ENCODE measurements at places on chromosomes 5 and 9.

DNA sequence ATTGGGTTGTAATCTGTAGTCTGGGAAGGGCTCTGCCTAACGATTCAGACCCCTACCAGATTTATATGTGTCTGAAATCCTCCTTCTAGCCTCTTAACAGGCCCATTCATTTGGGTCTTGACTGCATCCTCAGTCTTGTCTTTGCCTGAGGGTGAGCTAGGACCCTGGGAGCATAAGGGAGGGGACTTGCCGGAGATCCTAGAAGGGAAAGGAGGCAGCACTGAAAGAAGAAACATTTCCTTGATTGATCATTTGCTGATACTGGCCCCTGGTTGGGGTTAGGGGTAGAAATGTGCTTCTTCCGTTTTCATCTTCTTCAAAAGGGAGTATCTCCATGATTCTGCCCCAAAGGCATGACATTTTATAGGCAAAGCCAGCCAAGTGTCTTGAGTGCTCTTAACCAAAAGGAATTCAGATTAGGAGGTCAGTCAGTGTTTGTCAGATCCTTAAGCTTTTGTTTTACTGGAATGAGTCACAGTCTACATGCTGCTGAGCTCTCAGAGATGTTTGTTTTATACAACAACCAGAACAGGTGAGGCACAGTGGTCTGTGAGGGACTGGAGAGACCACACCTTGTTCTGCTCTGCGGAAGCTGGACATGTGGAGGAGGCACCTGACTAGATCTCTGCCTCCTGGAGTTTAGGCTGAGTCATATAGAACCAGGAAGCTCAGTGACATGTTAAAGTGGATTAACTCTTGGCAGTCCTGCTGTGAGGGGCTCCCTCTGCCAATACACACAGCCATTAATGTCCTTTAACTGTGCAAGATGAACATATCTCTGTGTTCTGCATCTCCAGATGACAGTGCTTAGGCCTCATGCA, 37.7 kb downstream of the PCDHAC2 start:
- no peak for DNase-seq

- DNase-seq = no peak
Observed at GRCh38 chr5:167348251-167348926, 943.1 kb upstream of the WWC1 start.

DNA sequence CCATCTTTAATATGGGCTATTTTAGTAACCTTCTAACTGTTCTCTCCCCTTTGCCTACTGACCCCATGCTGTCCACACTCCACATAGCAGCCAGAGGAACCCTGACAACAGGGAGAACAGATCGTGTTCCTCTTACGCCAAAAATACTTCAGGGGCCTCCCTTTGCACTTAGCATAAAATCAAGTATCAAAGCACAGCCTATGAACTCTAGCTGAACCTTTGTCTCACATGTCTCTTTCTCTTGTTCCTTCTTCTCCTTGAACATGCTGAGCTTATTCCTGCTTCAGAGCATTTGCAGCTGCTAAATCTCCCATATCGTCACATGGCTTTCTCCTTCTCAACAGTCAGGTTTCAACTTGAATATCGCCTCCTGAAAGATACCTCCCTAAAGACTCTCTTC, 698.8 kb upstream of the C9orf72 start:
- DNase-seq = no peak

DNA sequence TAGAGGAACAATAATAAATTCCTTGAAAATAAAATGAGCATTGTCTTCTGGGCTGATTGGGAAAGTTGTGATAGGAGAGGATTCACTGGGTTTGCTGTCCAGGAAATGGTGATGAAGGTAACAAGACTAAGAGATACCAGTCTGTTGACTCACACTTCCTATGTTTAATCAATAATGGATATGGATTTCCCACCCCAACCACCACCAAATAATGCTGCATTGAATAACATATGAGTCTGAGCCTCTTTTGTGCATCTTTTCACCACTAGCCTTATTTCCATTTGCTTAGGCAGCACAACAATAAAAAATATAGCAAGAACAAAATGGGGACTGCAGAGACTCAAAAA, 120.2 kb upstream of the NFIB start:
- DNase-seq = no peak

GRCh38 chr5:135032999-135033861, 798 bp downstream of the PITX1 start:
- DNase-seq = no peak

DNA sequence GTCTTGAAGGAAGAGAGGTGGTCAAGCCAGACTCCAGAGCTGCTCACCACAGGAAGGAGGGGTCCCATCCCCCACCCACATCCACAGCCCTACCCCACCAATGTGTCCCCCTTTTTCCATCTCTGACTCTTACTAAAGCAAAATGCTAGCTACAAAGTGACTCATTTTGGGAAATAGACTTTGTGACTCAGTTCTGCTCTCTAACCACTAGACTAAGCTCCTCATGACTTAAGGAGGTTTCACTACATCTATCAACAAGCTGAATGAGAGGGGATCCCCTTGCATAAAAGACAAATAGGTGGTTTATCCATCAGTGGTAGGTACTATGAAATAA, 35.1 kb upstream of the ADRB2 start:
- peak; percentile 89 for DNase-seq

DNA sequence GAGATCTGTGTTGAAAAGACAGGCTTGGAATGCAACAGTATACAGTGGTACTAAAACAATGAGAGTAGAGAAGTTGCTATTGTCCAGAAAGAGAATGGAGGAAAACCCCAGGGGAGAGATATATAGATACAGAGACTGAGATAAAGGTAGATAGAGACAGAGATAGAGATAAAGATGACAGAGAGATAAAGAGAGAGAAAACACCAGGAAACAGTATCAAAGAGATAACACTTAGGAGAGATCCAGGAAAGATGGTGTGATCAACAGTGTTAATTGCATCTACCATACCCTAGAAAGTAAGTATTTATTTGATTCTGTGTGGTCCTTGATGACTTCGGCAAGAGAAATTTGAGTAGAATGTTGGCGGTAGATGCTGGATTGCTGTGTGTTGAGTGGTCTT, 461.8 kb upstream of the RIOK2 start:
- DNase-seq = no peak

DNA sequence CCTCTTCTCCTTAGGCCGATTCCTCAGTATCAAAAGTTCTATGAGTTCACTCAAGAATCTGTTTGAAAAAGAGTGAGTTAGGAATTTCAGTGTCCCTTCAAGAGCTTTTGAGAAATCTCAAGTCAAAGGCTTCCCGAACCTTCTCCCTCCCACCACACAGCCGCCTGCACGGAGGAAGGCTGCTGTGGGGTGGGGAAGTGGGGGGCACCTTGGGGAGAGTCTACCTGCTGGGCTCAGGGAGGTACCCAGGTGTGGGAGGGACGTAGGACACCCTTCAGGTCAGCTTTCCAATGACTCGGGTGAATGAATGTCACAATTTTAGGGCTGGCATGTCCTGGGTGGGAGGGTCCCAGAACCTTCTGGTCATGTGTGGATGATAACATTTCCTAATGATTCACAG, 17.5 kb downstream of the CXCL14 start:
- DNase-seq = no peak

DNA sequence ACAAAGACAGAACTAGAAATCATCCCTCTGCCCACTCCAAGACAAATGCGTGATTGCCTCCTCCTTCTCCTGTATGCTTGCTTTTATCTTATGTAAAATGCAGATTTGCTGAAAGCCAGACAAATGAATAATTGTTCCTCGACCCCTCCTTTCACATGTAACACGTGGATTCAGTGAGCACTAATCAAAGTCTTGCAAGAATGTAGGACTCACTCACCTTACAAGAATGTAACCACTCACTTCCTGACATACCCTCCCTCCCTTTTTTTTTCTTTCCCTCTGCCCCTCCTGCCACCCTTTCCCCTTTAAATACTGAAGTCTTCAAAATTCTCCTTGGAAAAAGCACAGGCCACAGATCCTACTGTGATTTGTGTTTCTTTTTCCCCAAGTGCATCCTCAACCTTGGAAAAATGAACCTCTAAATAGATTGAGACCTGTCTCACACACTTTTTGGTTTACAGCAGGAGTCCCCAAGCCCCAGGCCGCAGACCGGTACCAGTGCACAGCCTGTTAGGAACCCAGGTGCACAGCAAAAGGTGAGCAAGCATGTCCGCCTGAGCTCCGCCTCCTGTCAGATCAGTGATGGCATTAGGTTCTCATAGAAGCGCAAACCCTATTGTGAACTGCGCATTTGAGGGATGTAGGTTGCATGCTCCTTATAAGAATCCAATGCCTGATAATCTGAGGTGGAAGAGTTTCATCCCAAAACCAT, 29.4 kb upstream of the HSD17B3 start:
- DNase-seq = no peak

All from activated CD4-positive, alpha-beta T cell treated with anti-CD3 and anti-CD28 coated beads, Interleukin-10, Interleukin-2, amounts not matched to agents 100 ng/mL and 50 ng/mL, durations not matched to agents 16 hours and 8 hours (primary cell).